ENCODE measurements at places on chromosomes 3 and 15. TPM values are rescaled to one million over a fixed set of nuclear protein-coding genes. Genes with fewer than 3 reads are reported as not detected.

FBXW12 gene
- not detected for total RNA-seq

EPHB1 gene
- total RNA-seq: 1.7 TPM

DNA sequence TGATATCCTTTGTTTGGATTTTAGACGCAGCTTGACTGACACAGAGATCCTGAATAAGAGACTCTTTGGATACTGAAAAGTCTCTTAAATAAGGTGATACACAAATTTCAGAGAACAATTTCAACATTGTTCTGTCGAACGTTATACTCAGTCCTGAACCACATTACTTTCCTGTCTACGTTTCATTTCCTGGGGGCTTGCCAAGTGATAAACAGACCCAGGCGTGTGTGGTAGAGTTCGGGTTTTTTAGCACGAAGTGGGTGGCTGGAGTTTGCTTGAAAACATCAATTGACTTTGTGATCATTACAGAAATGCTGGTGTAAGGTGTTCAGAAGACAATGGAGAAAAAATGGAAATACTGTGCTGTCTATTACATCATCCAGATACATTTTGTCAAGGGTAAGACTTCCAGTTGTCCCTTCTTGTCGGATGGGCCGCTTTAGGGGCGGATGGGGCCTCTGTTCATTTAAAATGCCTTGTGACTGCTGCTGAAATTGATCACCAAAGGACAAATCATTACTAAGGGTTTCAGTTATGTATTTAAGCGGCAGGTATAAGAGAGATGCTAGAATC, at the start of gene CD96:
CD96 (plus strand) TSS at position 287 of the 573 bp plus-strand sequence; CDS start at position 339, 52 bp downstream.
- no peak for DNase-seq

DNA sequence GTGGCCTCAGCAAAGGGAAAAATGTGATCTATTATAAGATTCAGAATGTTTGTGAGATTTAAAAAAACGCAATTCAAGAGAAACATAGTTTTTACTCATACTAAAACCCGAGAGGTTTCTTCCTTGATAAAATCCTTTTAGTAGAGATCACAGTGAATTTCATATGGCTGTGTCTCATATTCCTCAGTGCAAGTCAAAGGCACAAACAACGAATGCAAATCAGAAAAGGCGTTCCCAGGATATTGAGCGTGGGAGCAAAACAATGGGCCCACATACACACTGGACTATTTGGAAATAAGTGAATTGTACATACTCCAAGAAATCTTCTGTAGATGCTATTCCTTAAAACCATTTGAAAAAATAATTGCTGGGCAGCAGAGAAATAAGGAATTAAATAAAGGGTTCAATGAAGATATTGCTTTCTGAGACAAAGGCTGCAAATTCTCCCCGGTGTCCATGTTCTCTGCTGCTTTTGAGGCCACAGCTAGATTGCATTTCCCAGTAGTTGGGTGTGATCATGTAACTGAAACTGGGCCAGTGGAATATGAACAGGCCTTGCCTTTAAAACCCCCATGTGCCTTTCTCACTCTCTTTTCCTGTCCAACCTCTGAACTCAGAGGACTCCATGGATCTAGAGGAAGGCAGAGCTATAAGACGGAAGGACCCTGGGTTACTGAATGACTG, 144.6 kb upstream of the TBL1XR1 start:
- no peak for DNase-seq

DNA sequence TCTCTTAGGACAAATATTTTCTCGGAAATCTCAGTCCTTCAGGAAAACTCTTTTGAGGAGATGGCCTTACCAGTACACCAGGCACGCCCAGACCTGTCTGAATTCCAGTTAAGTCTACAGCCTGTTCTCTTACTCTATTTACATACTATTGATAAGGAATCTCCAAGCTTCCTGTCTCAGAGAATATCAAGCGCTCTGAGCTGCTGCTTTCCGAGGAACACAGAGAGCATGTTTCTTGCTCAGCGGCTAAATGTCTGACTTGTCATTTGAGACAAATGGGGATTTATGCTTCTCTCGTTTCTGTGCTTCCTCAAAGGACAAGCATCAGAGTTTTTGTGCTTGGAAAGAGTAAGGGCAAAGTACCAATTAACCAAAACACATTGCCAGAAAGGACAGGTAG, 112.4 kb upstream of the CCDC54 start:
- no peak for DNase-seq

DNA sequence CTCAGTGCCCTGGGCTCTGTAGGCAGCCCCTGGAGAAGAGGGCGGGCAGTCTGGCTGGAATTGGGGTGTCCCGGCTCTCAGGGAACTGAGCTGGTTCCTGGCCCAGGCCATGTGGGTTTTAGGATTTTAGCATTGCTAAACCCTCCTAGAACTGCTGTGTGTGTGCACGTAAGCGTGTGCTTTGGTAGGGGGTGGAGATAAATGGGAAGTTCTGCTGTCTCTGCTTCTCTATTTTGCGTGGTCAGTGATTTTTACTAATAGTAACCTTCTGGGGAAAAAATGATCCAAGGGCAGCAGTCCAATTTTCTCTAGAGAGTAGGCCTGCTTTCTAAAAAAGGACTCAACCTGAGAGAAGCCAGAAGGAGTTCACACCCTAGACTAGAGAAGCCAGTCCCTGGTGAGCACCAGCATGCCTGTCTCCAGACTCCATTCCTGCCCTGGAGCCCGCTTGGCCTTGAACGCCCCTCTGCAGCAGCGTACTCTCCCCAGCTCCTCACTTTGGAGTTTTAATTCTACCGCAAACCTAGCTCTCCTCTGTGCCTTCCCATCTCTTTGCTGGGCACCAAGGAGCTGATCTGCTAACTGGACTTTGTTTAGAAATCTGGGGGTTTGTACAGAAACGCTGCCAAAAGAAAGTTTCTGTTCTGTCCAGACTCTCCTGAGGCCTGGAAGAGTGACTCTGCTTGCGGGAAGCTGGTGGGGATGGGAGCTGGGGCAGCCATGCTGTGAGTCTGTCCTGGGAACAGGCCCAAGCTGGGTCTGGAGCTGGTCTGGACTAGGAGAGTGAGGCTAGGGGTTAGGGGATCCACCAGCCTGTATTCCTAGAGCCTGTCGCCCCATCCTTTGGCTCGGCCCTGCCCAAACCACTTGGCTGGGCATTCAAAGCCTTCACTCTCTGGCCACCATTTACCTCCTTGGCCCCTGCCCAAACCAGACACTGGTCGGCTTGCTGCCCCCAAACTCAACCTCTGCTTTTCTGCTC, 19.7 kb downstream of the CORO2B start:
- DNase-seq: peak; percentile 51

DNA sequence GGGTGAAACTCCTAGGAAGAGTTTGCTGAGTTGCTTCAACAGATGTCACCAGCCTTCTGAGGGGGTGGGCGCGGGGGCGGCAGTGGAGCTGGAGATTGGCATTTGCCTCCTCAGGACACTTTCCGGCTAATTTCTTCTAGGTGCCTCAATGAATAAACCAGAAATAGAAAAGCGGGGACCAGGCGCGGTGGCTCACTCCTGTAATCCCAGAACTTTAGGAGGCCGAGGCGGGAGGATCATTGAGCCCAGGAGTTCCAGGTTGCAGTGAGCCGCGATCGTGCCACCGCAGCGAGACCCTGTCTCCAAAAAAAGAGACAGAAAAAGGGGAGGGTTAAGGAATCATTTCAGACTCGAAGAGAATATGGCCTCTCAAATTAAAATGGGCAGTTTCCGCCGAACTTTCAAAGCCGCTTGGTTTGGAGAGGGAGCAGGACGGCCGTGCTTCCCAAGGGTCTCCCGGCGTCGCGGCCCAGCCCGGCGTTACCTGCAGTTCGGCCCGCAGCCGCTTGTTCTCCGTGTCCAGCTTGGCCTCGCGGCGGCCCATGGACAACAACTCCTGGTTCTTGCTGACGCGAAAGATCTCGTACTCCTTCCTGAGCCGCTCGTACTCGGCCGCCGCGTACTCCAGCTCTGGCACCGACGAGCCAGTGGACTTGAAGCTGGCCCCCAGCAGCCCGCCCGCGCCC, 587 bp downstream of the NPHP3 start:
- peak; percentile 82 for DNase-seq

- no peak for DNase-seq
Observed at GRCh38 chr3:45915518-45916231, 27.6 kb upstream of the CXCR6 start.

DNA sequence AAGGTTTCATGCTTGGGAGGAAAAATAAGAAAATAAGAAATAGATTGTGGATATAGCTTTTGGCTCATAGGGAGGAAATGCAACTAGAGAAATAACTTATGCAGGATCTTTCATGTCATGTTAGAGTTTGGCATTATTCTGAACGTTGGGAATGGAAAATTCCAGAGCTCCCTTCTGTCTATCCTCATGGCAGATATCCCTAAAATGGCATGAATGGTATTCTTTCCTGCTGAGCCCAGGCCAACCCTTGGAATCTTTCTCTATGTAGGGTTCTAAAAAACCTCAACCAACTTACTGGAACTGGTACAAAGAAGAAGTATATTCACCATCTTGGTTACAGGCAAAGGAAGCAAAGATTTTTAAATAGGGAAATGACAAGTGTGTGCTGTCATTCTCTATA, 212.5 kb downstream of the CHST2 start:
- DNase-seq: no peak

Data from left cardiac atrium (tissue), 4 donors.